ENCODE measurements at places on chromosomes 4 and X.

DNA sequence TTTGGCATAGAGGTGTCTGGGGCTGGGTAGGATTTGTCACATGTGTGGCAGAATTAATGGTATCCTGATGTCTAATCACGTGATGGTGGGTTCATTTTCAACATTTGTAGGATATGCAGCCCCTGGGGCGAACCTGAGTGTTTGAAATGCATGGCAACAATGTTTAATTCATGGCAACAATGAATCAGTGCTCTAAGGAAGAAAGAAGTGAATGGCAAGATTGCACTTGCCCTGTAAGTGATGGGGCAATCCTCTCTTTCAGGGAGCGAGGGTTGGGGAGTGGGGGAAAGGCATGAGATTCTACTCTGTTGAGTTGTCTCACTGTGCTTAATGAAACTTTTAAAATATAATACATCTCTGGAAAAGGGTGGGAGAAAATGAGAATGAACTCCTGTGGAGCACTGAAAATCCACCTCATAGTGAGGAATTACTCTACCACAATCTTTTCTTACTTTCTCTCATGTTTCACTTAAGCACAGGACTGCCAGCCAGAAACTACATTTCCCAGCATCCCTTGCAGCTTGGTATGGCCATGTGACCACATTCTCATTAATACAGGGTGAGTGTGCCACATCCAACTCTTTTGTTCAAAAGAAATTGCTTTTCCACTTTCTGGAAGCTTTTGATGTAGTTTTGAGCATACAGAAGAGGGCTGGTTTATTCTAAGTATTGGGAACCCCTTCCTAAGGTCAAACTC lies 64.0 kb upstream of the PGM2 start:
- DNase-seq: no peak

DNA sequence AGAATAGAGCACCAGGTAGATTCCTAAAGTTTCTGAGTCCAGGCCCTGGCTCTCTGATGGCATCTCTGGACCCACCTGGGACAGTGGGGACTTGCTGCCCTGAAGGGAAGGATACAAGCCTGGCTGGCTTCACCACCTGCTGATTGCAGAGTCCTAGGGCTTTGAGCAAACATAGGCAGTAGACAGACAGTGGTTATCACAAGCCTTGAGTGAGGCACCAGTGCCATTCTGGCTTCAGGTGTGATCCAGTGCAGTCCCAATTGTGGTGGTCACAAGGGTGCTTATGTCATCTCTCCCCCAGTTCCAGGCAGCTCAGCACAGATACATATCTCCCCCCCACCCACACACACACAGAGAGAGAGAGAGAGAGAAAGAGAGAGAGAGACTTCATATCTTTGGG lies 6.6 kb upstream of the PRRG3 start:
- DNase-seq: no peak

DNA sequence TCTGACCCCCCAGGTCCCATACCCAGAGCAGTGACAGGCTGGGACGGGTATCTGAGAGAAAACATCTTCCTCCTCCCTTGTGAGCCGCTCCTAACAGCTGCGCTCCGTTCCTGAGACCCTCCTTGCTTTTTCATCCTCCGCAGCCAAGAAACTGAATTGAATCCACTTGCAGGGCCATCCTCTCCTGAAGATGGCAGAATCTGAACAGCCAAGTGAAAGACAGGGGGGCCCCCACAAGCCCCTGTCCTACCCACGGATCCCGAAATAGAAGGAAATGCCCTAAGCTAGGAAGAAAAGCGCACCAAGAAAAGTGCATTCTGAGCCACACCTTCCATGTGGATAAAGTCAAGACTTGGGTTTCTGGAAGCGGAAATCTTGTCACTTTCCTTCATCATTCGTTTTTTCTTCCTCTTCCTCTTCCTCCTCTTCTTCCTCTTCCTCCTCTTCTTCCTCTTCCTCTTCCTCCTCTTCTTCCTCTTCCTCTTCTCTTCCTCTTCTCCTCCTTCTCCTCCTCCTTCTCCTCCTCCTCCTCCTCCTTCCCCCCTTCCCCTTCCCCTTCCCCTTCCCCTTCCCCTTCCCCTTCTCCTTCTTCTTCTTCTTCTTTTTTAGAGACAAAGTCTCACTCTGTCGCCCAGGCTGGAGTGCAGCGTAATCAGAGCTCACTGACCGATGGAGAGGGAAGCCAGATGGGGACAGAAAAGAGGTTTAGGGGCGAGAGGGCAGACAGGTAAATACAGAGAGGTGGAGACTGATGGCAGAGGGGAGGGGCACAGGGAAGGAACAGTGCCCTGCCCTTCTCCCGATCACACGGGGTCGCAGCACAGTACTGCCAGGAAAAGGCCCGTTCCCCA lies 86.0 kb upstream of the WWC2 start:
- DNase-seq: no peak

- no peak for DNase-seq
Measured at GRCh38 chr4:57078685-57079521, 31.3 kb downstream of the IGFBP7 start.

- DNase-seq: no peak
Measured at GRCh38 chr4:48665555-48666186, 114.4 kb downstream of the FRYL start.

All from T-helper 22 cell (primary cell).